Activated naive CD4-positive, alpha-beta T cell (primary cell): ENCODE measurements at places on chromosomes 11 and 22.

DNA sequence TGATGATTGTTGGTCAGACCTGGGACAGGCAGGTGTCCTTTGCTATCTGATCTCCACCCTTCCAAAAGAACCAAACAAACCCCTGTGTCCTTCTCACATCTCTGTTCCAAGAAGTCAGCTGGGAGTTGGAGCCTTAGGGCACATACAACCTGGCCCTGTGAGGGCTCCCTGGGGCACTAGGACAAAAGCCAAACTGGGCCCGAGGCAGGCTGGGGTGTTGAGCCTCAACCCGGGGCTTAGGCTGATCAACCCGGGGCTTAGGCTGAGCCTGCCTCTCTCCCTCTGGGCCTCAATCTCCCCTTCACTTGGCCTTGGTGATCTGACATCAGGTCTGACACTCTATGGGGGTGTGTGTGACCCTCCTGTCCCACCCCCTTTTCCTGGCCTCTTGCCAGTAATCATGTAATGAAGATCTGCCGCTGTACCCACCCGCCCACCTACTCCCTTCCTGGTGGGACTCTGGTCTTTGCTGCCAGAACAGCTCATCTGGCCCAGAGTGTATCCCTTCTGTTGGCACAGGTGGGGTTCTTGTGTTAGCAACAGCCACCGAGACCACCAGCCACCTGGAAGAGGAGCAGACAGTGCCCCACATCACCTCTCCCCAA lies 22.8 kb upstream of the UVRAG start:
- DNase-seq: no peak

DNA sequence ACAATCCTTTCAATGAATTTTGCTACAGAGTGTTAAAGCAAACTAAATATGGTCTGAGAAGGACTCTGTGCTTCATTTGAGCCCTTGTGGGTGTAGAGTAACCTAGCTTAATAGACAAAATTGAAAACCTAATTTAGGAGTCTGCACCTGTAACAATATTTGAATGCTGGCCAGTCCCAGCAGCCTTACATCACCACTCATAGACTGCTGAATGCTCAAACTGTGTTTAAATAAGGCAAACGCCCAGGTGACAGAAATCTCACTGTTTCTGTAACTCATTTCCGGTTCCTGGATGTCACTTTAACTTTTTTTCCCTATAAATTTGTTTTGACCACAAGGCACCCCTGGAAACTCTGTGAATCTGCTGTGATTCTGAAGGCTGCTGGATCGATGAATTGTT lies 45.5 kb upstream of the GLYATL1B start:
- DNase-seq: no peak

GRCh38 chr11:72375241-72375960 lies 58.9 kb downstream of the CLPB start:
- DNase-seq: no peak

GRCh38 chr11:12727563-12728211 lies 53.5 kb downstream of the TEAD1 start:
- DNase-seq: no peak

DNA sequence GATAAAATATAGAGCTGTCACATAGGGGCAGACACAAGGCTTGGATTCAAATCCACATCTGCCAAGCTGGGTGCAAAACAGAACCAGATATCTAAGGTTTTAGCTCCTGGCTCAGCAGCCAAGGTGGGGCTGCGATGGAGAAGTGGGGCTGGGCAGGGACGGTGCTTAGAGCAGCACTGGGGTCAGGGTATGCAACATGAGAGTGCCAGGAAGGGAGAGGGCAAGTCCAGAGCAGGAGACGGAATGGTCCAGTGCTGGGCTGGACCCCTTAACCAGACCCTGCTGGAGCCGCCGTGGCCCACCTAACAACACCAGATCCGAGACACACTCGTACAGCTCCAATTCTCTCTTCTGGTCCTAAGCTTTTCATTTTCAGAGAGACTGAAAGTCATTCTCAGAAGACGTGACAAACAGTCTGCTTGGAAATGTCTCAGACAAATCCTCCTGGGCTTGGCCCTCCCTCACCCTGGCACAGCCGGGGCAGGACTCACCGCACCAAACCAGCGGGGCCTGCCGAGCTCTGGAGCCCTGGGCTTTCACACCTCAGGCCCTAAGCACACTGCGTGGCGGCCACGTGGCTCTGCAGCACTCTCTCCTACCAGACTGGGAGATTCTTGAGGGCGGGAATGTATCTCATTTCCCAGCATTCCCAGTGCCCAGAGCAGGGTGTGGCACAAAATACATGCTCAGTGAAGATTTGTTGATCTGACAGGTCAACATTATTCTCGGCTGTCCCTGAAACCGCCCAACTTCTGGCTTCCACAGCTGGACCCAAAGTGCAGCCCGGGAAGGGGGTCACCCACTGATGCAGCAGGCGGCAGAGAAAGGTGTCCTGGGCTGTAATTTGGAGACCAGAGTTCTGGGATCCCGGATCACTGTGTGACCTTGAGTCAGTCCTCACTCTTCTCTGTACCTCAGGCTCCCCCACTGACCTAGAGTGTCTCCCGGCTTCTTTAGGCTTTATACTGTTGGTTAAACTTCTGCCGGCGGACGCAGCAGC lies 11.6 kb downstream of the LRRC32 start:
- no peak for DNase-seq

- DNase-seq: no peak
These were observed 50.2 kb upstream of the TP53I11 start for GRCh38 chr11:45000918-45001317.
